Naive thymus-derived CD8-positive, alpha-beta T cell (primary cell): ENCODE measurements at places on chromosomes 3 and 15. TPM values are rescaled to one million over a fixed set of nuclear protein-coding genes. Genes with fewer than 3 reads are reported as not detected.

HTR3E gene
- not detected for polyA plus RNA-seq

ZPLD1 gene
- polyA plus RNA-seq: not detected

NAALADL2 gene
- polyA plus RNA-seq: 1.2 TPM

HEG1 gene
- polyA plus RNA-seq: 1.6 TPM

PGBD4 gene
- polyA plus RNA-seq: 1.1 TPM

FGD5 gene
- not detected for polyA plus RNA-seq

DMXL2 gene
- polyA plus RNA-seq: 1.6 TPM

KLHL40 gene
- polyA plus RNA-seq: not detected

GOLGA8G gene
- polyA plus RNA-seq: not detected

GOLGA8K gene
- not detected for polyA plus RNA-seq

PPP2R3A gene
- polyA plus RNA-seq: 0.35 TPM

ACP3 gene
- not detected for polyA plus RNA-seq

HIGD2B gene
- not detected for polyA plus RNA-seq

TMEM212 gene
- polyA plus RNA-seq: not detected

PIGBOS1 gene
- 28.4 TPM for polyA plus RNA-seq

BCL2A1 gene
- polyA plus RNA-seq: 27.4 TPM

NPAP1 gene
- polyA plus RNA-seq: not detected

ZBTB47 gene
- not detected for polyA plus RNA-seq

DAZL gene
- polyA plus RNA-seq: not detected

CFAP100 gene
- polyA plus RNA-seq: not detected

HCN4 gene
- polyA plus RNA-seq: not detected
